Stimulated activated CD4-positive, alpha-beta T cell treated with anti-CD3 and anti-CD28 coated beads, Interleukin-1b, Interleukin-23, amount 100 ng/mL, for 48 hours (primary cell): ENCODE measurements at places on chromosomes 16 and 17.

- DNase-seq, result no peak
Measured at GRCh38 chr16:53599548-53599947, 96.5 kb upstream of the AKTIP start.

DNA sequence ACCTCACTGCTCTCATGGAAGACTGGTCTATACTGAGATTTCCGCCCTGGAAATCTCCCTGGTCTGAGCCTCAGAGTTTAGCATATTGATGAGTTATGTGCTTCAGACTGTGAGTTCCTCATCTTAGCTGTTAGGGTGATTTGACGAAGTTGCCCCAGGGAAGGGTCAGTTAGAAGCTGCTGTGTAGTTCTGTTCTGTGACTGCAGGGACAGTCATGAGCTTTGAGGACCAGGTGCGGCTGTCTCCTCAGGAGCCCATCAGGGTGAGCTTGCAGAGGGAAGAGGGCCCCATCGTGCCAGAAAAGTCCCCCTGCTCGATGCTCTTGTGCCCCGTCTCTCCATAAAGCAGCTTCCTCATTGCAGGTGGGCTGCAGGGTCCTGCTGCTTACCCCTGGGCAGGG lies 28.3 kb upstream of the IL17C start:
- DNase-seq, result no peak

GRCh38 chr16:12920739-12921138 lies 19.3 kb downstream of the SHISA9 start:
- no peak for DNase-seq

GRCh38 chr17:17635126-17635525 lies 43.6 kb upstream of the PEMT start:
- DNase-seq, result no peak

DNA sequence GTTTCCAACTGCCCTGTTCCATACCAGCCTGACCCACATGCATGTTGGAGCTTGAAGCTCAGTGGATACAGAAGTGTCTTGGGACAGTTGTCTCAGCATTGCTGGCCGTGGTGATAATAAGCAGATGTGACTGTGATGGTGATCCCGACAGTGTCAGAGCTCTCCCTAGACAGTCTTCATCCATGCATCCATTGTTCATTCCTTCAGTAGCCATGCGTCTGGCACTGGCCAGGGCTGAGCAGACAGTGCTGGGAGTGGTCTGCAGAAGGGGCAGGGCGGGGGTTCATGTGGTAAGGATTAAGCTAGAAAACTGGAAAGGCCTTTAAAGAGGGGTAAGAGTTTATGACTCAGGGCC lies 68.1 kb downstream of the GNAO1 start:
- DNase-seq, result no peak

- no peak for DNase-seq
Measured at GRCh38 chr17:51692917-51693316, 432.6 kb downstream of the UTP18 start.

DNA sequence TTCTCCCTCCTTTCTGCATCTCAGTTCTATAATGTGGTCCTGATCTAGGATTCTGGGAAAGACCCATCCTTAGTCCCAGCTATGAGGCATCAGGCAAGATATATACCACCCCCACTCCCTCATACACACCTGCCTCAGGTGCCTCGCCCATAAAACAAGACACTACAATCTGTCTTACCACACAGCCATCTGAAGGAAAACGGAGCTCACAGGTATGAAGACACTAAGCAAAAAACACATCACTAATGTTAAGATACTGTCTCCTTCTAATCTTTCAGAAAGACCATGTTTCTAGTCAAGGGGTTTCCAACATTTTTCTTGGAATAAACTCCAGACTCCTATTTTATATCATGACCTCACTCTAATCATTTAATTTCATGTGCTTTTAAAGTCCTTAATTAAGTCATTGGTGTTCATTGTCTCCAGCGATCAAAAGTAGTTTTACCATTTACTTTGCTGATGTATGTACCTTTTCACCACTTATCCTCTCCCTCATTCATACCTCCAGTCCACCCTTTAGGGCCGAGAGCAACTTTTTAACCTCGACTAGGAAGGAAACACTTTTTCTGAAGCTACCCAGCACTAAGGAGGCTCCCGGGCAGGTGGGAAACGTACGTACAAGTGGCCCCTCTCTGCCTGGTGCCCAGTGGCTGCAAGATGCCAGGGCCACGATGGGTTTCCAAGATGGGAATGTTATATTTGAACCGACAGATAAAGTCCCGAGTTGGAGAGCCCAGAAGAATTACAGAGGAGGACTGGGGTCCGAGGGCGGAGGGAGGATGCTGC lies 979 bp downstream of the MAP3K14 start:
- no peak for DNase-seq

DNA sequence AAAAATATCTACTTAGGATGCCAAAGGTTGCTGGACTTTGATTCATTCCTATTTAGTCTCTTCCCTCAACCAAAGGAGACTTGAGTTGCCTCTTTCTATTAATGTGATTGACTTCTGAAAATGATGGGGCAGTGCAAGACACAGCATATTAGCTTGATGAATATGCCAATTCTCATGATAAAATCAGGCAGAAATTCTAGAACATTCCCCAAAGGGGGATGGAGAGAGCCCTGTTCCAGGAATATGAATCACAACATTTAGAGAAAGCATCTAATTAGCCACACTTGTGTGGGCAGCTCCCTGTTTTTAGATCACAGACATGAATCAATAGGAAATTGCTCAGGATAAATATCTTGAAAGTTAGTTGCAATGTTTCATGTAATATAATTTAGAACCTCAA lies 584.0 kb upstream of the CDH8 start:
- no peak for DNase-seq
